Spleen (tissue), 13 donors: ENCODE measurements at places on chromosomes 4 and X. TPM values are rescaled to one million over a fixed set of nuclear protein-coding genes. Genes with fewer than 3 reads are reported as not detected.
A peak's percentile ranks its signal among the peaks of the same experiment; 100 is the strongest.

Gene SPIN2A
- 1.7 TPM for total RNA-seq

- no peaks in the 10 kb centered on the region for H3K27me3 ChIP-seq
- H3K27ac ChIP-seq: peak overlapping the region; percentile 1
- H3K4me1 ChIP-seq: peaks cover 62% of the 10 kb centered on the region
- peak; percentile 72 for DNase-seq
- H3K36me3 ChIP-seq: peaks cover 88% of the 10 kb centered on the region
These were observed 16.0 kb upstream of the UVSSA start for GRCh38 chr4:1330761-1331590.

DNA sequence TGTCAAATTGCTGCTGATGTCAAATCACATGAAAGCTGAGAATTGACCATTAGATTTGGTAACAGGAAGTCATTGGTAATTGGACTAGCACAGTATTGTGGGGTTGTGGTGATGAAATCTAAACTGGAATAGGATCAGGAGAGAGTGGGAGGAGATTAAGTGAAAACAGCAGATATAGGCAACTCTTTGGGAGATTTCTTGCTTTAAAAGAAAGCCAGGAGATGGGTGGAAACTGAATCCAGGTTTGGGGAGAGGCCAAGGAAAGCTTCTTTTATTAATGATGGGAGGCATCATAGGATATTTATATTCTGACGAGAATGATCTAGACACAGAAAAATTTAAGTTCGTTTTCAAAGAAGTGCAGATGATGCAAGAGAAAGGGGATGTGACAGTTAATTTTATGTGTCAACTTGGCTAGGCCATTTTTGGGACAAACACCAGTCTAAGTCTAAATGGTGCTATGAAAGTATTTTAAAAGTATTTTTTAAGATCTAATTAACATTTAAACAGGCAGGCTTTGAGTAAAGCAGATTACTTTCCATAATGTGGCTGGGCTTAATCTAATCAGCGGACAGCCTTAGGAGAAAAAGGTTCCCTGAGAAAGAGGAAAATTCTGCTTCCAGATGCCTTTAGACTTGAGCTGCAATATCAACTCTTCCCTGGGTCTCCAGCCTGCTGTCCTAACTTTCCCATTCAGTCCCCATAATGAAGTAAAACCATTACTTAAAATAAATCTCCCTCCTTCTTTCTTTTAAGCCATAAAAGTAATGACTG lies 24.7 kb downstream of the SEC24D start:
- DNase-seq: no peak
- peaks cover 2% of the 10 kb centered on the region for H3K36me3 ChIP-seq
- peaks cover 2% of the 10 kb centered on the region for H3K4me1 ChIP-seq

Gene PABPC1L2A
- 0.63 TPM for total RNA-seq

Gene GRID2
- total RNA-seq: not detected

- no peak for DNase-seq
- no peaks in the 10 kb centered on the region for H3K4me1 ChIP-seq
- H3K4me3 ChIP-seq: no peak overlapping the region
- H3K27ac ChIP-seq: no peak overlapping the region
- no peaks in the 10 kb centered on the region for H3K36me3 ChIP-seq
- H3K27me3 ChIP-seq: no peaks in the 10 kb centered on the region
These were observed 41.5 kb downstream of the SHROOM3 start for GRCh38 chr4:76476571-76476970.

GRCh38 chr4:57612279-57612678 lies 502.1 kb upstream of the IGFBP7 start:
- H3K4me3 ChIP-seq: no peak overlapping the region
- no peak for DNase-seq
- H3K36me3 ChIP-seq: no peaks in the 10 kb centered on the region
- H3K27me3 ChIP-seq: no peaks in the 10 kb centered on the region
- no peaks in the 10 kb centered on the region for H3K4me1 ChIP-seq

Gene TCEAL9
- total RNA-seq: 70.4 TPM

Gene WDR17
- total RNA-seq: 2.6 TPM

Gene FAM47E
- 6.2 TPM for total RNA-seq

- no peak within 1 kb of the TSS for H3K4me3 ChIP-seq
- H3K36me3 ChIP-seq: no peaks in the 10 kb centered on the region
- no peak within 1 kb of the TSS for H3K27ac ChIP-seq
These were observed at the start of gene MAGEA8 for GRCh38 chrX:149881081-149881711. Gene MAGEA8 (plus strand): TSS chrX:149881183. CDS start chrX:149884273, 3,090 bp downstream.

Gene KCND1
- 2.7 TPM for total RNA-seq

Gene CORIN
- total RNA-seq: 0.94 TPM

Gene CLCN4
- 10.9 TPM for total RNA-seq

- no peak overlapping the region for H3K4me3 ChIP-seq
- no peaks in the 10 kb centered on the region for H3K27me3 ChIP-seq
- H3K36me3 ChIP-seq: no peaks in the 10 kb centered on the region
- no peak overlapping the region for H3K27ac ChIP-seq
- DNase-seq: no peak
These were observed 134.0 kb upstream of the ANXA3 start for GRCh38 chr4:78417603-78418002.

- H3K36me3 ChIP-seq: no peaks in the 10 kb centered on the region
- no peak for DNase-seq
- no peak overlapping the region for H3K4me3 ChIP-seq
- no peak overlapping the region for H3K27ac ChIP-seq
- H3K27me3 ChIP-seq: no peaks in the 10 kb centered on the region
- no peaks in the 10 kb centered on the region for H3K4me1 ChIP-seq
These were observed 60.1 kb downstream of the MXRA5 start for GRCh38 chrX:3286196-3286945.

DNA sequence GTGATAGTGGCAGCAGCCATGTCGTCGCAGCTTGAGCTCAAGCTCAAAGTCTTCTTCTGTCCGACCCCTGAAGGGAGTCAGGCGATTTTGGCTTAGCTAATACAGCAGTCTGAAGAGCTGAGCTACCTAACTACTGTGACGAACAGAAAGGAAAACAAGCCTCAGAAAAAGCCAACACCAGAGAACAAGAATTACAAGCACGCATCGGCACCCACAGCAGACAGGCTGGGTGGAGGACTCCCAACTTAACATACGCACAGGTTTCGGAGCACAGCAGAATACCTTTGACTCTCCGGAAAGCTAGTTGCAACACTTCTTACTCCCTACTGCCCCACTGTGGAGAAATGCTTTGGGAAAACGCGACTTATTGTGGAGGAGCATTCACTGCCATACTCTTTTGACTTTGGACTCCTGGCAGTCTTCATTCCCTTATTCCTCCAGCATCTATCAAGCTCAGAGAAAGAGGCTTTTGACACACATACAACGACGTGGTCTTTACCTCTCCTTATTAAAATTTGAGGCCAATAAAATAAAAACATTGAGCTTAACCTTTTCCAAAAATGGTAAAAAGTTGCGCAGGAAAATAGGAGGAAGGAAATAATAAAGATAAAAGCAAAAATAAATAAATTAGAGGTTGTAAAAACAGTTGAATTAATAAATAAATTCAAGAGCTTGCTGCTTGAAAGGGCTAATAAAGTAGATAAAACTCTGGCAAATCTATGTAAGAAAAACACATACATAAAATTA lies 41.3 kb upstream of the GPC3 start:
- H3K4me3 ChIP-seq: no peak overlapping the region
- DNase-seq: no peak
- H3K4me1 ChIP-seq: no peaks in the 10 kb centered on the region
- H3K27me3 ChIP-seq: no peaks in the 10 kb centered on the region
- no peaks in the 10 kb centered on the region for H3K36me3 ChIP-seq

- no peak overlapping the region for H3K4me3 ChIP-seq
- no peak for DNase-seq
- H3K4me1 ChIP-seq: no peaks in the 10 kb centered on the region
- no peaks in the 10 kb centered on the region for H3K36me3 ChIP-seq
- H3K27me3 ChIP-seq: no peaks in the 10 kb centered on the region
- no peak overlapping the region for H3K27ac ChIP-seq
These were observed 105.3 kb downstream of the ADAMTS3 start for GRCh38 chr4:72463724-72464123.

Gene DACH2
- total RNA-seq: not detected

Gene HTRA3
- 2.5 TPM for total RNA-seq

Gene MAGEC3
- 0.57 TPM for total RNA-seq

Gene SORBS2
- total RNA-seq: 86.8 TPM

GRCh38 chr4:185013417-185014125 lies 4.7 kb upstream of the HELT start:
- no peaks in the 10 kb centered on the region for H3K36me3 ChIP-seq
- peaks cover 65% of the 10 kb centered on the region for H3K27me3 ChIP-seq
- H3K27ac ChIP-seq: no peak overlapping the region
- H3K4me1 ChIP-seq: peaks cover 32% of the 10 kb centered on the region

- H3K4me3 ChIP-seq: no peak overlapping the region
- no peak for DNase-seq
- no peaks in the 10 kb centered on the region for H3K27me3 ChIP-seq
- H3K4me1 ChIP-seq: no peaks in the 10 kb centered on the region
- H3K36me3 ChIP-seq: no peaks in the 10 kb centered on the region
These were observed 59.9 kb downstream of the RTL9 start for GRCh38 chrX:110418316-110419235.

GRCh38 chr4:7590189-7590588 lies 155.5 kb upstream of the PSAPL1 start:
- H3K27ac ChIP-seq: no peak overlapping the region
- no peaks in the 10 kb centered on the region for H3K27me3 ChIP-seq

DNA sequence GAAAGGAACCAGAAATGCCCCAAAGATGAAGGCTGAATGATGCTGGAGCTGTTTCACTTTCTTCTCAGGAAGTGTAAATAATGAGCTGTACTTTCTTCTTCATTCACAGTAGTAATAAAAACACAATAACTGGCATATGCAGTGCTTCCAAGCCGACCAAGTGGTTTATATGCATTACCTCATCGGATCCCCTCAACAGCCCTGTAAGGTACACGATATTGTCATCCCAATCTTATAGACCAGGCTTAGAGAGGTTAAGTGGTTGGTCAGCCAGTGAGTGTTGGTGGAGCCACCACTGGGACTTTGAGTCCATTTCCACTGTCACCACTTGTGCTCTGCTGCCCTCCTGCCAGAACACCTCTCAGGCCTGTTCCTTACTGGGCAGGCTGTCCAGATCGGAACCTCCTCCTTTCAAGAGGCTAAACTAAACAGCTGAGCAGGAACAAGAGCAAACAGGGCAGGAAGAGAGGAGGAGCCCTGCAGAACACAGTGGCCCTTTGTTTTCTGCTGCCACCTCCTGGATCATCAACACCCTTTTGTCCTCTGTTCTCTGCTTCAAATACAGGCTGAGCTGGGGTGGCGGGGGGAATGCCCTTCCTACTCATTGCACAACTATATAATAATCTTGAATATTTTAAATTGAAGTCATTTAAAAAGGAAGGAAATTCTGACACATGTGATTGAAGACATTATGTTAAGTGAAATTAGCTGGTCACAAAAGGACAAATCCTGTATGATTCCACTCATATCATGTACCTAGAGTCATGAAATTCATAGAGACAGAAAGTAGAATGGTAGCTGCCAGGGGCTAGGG lies 112.5 kb upstream of the ATP6AP2 start:
- H3K4me3 ChIP-seq: no peak overlapping the region

Gene DHX15
- 114 TPM for total RNA-seq

Gene SOX3
- not detected for total RNA-seq

DNA sequence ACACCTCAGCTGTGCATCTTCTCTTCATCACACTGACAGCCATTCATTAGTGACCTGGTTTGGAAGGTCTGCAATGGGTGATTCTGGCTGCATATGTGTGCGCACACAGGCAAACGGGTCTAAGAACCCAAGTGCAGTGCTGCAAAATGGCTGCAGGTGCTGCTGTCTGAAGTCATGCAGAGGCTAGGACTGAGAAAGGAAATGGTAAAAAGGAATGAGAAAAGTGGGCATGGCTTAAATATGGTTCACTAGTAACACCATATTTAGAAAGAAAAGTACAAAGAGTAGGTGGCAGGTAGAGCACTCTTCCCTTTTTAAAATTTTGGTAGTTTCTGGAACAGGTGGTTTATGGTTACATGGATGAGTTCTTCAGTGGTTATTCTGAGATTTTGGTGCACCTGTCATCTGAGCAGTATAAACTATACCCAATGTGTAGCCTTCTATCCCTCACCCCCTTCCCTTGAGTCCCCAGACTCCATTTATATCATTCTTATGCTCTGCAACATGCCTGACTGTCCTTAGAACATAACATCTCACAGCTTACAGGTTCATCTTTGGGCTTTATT lies 78.4 kb downstream of the CCNG2 start:
- no peaks in the 10 kb centered on the region for H3K36me3 ChIP-seq
- DNase-seq: no peak

Gene MAGEB10
- not detected for total RNA-seq

Gene DMP1
- total RNA-seq: not detected

GRCh38 chrX:34559325-34559724 lies 97.8 kb downstream of the TMEM47 start:
- H3K36me3 ChIP-seq: no peaks in the 10 kb centered on the region
- H3K27ac ChIP-seq: no peak overlapping the region
- H3K4me1 ChIP-seq: no peaks in the 10 kb centered on the region
- no peak overlapping the region for H3K4me3 ChIP-seq

Gene CXCL3
- total RNA-seq: 3.7 TPM

GRCh38 chr4:25111648-25112196 lies 48.5 kb downstream of the SEPSECS start:
- H3K4me3 ChIP-seq: no peak overlapping the region
- H3K36me3 ChIP-seq: no peaks in the 10 kb centered on the region
- no peaks in the 10 kb centered on the region for H3K27me3 ChIP-seq
- no peak overlapping the region for H3K27ac ChIP-seq
- H3K4me1 ChIP-seq: no peaks in the 10 kb centered on the region

GRCh38 chr4:155667222-155667567 lies 547 bp downstream of the GUCY1A1 start:
- H3K36me3 ChIP-seq: no peaks in the 10 kb centered on the region
- peaks cover 9% of the 10 kb centered on the region for H3K27me3 ChIP-seq
- peak overlapping the region; percentile 48 for H3K4me3 ChIP-seq
- peak; percentile 81 for DNase-seq

Gene CFP
- total RNA-seq: 115 TPM

Gene UGT2B15
- total RNA-seq: not detected

Gene GPR119
- not detected for total RNA-seq

Gene OTUD6A
- total RNA-seq: not detected

GRCh38 chr4:24677909-24678308 lies 93.6 kb upstream of the DHX15 start:
- H3K27ac ChIP-seq: no peak overlapping the region
- H3K4me3 ChIP-seq: no peak overlapping the region
- H3K4me1 ChIP-seq: no peaks in the 10 kb centered on the region
- DNase-seq: no peak
- H3K27me3 ChIP-seq: no peaks in the 10 kb centered on the region

Gene RTL3
- not detected for total RNA-seq

DNA sequence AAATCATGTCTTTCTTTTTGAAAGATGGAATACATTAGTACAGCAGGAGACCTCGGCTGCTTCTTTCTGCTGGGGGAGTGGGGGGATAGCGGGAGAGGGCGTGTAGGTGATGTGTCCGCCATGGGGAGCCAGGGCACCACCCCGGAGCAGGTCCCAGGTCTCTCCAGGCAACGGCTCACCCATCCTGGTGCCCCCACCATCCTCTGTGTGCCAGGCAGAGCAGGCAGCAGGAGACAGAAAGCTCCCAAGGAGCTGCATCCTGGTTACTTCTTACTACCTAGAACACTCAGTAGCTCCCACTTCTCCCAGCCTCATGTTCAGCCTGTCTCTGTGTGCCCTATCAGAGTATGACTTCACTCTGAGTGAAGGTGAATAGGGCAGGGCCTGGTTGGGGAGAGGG lies 23.6 kb downstream of the TNIP2 start:
- H3K27me3 ChIP-seq: no peaks in the 10 kb centered on the region
- no peak overlapping the region for H3K27ac ChIP-seq
- H3K36me3 ChIP-seq: peaks cover 60% of the 10 kb centered on the region
- peak; percentile 54 for DNase-seq
- peaks cover 6% of the 10 kb centered on the region for H3K4me1 ChIP-seq
- no peak overlapping the region for H3K4me3 ChIP-seq

- no peak overlapping the region for H3K4me3 ChIP-seq
- no peak for DNase-seq
- H3K27me3 ChIP-seq: no peaks in the 10 kb centered on the region
These were observed 5.8 kb downstream of the ABLIM2 start for GRCh38 chr4:8152865-8153257.

Gene XAGE1A
- total RNA-seq: not detected
